ENCODE measurements at places on chromosomes 12 and 14.

DNA sequence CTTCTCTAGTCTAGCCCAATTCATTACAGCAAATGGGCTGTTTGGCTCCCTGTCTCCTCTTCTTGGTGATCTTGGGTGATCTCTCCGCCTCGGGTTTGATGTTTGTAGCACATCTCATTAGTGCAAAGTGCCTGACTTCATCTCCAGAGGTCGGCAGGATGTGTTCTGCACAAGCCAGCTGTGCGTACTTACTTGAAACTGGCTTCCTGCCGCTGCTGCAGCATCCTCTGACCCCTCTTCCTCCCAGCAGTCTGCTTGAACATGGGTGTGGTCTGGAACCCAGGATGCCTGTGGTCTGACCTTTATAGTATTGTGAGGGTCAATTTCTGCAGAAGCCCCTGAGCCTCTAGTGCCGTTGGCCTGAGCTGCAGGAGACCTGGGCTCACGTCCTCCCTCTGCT lies 99.2 kb downstream of the BEGAIN start:
- no peak for DNase-seq

DNA sequence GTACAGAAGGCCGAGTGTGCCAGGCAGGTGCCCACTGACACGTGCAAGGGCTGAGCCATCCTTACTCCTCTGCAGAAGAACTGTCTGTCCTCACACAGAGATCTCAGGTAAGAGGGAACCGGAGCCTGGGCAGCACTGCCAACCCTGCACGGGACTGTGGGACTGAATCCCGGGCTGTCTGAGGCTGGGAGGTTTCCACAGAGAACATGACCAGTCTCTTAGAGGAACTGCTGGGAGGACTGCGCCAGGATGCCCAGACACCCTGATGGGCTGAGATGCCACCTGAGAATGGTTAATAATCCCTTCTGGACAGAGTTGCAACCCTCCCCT lies 302.9 kb upstream of the SFSWAP start:
- DNase-seq, result no peak

GRCh38 chr14:36020120-36021029 lies 156.1 kb downstream of the PTCSC3 start:
- DNase-seq, result no peak

DNA sequence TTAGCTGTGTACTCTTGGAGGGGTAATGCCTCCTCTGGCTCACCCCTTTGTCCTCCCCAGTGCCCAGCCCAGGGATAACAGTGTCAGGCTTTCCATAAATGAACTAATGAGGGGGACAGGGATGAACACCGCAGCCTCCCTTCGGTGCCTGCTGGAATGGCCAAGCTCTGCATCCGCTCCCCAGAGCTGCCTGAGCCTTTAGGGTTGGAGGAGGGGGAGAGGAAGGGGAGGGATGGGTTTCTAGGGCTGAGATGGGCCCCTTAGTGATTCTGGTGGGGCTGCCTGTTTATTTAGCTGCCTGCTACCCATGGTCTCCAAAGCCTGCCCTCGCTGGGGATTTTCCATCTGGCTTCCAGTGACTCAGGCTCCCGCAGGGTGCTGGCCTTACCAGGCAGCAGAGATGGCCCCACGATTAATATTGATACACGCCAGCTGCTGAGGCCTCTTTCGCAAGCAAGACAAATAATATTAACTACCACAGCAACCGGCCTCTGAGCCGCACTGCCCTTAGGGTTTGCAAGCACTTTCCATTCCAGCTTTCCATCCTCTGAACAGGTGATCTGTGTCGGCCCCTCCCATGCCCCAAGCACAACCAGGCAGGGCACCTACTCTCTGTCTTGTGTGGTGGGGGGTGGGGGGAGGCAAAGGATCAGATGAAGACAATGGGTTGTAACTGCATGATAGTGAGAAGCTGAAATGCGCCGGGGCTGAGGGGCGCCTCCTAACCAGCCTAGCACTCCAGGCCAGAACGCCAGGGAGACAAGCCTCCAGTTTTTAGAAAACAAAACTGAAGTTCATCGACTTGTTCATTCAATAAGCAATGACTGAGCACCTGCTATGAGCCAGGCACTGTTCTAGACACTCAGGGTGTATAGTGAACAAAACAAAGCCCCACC lies 56.7 kb downstream of the C14orf132 start:
- peak; percentile 69 for DNase-seq

DNA sequence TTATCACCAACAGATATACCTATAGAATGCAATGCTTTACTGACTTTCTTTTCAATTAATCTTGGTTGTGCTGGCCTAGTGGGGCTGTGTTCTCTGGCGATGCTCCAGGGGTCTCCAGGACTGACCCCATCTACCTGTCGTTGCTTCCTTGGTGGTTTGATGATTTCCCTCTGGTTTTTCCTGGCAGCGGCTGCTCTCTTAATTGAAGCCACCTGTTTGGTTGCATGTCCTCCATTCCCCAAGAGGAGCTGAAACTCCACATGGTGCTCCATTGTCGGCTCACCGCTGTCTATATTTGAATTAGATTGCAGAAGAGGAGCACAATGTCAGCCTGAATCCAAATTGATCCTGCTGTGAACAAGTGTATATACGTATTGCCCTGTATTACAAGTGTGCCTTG lies 7.1 kb upstream of the IFNG-AS1 start:
- peak; percentile 15 for DNase-seq

GRCh38 chr12:6788972-6789924 lies at the start of gene CD4:
Gene CD4, plus strand, starts transcription at chr12:6789528. Its CDS starts 10,611 bp downstream, at chr12:6800139.
- DNase-seq, result no peak

DNA sequence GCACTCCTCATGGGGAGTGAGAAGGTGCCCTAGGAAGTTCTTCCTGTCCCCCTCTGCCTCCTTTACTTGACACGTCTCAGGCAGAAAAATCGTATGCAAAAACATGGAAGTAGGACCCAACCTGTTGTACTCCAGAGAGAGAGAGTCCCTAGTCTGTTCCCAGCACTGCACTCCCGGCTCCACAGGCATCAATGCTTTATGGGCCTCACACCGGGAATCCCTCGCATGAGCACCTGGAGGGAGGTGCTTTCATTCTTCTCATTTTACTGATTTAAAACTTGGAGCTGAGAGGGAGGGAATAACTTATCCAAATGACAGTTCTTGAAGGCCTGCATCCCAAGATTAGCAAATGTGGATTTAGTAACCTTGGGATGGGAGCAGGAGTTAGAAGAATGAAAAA lies 1101.4 kb downstream of the BCL11B start:
- DNase-seq, result no peak

DNA sequence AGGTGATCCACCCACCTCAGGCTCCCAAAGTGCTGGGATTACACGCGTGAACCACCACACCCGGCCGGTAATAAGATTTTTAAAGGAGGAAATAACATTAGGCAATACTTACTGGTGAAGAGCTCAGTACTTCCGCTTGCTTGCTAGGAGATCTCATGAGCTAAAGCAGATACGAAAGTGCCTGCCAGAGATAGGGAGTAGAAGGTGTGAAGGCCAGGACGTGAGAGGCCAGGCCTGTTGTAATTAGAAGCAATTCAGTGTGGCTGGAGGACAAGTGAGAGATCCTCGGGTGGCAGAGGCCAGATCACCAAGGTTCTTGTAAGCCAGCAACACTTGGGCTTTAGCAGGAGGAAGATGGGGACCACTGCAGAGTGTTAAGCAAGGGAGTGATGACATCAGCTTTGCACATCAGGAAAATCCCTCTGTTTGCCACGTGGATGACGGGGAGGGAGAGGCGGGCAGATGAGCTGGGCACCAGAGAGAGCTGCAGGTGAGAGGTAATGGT lies 7.6 kb downstream of the TECPR2 start:
- no peak for DNase-seq

DNA sequence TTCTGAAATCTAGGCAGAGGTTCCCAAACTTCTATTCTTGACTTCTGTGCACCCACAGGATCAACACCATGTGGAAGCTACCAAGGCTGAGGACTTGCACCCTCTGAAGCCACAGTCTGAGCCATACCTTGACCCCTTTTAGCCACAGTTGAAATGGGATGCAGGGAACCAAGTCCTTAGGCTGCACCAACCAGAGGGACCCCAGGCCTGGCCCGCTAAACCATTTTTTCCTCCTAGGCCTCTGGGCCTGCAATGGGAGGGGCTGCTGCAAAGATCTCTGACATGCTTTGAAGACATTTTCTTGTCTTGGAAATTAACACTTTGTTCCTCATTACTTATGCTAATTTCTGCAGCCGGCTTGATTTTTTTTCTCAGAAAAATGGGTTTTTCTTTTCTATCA lies 133.9 kb upstream of the TSPAN8 start:
- no peak for DNase-seq

- DNase-seq, result no peak
Measured at GRCh38 chr12:93256256-93256969, 121.3 kb upstream of the NUDT4 start.

DNA sequence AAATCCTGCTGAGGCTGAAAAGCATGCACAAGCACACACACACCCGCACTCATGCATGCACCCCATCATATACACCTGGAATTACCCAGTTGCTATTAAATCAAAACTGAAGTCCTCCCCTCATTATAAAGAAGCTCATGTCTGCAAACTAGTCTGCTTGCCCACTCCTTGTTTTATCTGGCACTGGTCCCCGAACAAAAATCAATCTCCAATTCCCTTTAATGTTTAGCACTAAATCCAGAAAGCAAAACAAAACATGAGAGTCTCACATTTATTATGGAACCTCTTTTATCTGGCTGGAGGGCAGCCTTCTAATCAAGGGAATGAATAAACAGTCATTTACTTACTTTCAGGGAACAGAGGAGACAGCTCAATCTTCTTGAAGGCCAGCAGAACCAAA lies 1093.4 kb upstream of the FLRT2 start:
- DNase-seq, result no peak

Data from AG09319 (cell line).